ENCODE measurements at places on chromosomes 6 and 20.

DNA sequence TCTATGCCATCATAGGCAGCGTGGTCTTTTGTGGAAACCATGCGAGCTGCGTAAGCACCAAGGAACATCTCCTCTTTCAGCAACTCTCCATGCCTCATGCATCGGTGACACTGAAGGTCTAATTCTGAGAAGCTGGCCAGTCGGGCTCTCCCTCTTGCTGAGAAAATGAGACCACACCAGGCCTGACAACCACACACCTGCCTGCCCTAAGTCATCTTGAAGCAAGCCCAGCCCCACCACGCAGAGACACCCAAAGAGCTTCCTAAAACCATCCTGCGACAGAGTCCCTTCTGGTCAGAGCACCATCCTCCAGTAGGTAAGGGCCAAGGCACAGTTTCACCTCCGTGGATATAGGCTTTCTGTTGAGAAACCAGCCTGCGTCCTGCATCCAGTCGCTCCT is 26.6 kb downstream of the PREX1 start:
- DNase-seq: no peak

GRCh38 chr20:45313943-45314342 is 5.8 kb upstream of the MATN4 start:
- DNase-seq: no peak

- no peak for DNase-seq
Measured at GRCh38 chr6:150751296-150751695, 114.2 kb upstream of the MTHFD1L start.

DNA sequence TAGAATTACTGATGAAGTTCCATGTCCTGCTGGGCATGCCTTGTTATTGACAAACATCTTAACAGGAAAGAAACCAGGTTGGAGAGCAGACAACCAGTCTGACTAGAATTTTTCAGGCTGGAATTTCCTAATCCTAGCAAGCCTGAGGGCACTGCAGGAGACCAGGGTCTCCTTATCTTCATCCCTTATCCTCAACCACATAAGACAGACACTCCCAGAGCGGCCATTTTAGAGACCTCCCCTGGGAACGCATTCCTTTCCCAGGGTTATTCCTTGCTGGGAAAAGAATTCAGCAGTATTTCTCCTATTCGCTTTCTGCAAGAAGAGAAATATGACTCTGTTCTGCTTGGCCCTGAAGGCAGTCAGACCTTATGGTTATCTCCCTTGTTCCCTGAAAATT is 803.7 kb downstream of the GRIK2 start:
- DNase-seq: no peak

All from putamen (tissue), 1 donor.